Esophagus squamous epithelium (tissue), 5 donors: ENCODE measurements at places on chromosomes 2 and 18.

- no peak for DNase-seq
Measured at GRCh38 chr18:71643822-71644221, 900.3 kb downstream of the CBLN2 start.

DNA sequence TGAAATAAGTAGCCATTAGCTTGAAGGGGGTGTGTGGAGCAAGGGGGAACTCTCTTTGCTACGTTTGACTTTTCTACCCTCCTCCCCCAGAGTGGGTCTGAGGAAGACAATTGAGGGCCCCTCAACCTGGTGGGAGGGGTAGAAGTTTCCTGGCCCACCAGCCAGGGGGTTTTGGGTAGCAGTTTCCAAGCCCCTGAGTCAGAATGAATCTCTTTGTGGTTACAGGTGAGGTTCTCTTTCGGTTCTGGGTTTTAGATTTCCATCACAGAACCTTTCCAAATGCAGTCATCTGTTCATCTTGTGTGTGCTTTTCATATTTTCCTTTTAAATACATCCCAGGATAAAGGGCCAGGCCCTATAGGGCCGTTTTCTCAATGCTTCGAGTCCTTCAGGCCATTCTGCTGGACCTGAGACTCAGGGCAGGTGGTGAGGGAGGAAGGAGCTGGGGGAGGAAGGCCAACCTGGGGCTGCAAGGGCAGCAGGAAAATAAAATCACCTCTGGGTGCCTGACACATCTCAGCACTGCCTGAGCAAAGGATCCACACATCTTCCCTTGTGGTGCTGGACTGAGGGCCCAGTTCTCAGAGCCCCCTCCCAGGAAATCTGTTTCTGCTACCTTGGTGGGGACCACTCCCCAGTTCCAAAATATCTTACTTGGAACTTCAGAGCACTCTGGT, 4.7 kb downstream of the LBH start:
- no peak for DNase-seq

GRCh38 chr2:240561325-240561971, 1.3 kb downstream of the DUSP28 start:
- no peak for DNase-seq

DNA sequence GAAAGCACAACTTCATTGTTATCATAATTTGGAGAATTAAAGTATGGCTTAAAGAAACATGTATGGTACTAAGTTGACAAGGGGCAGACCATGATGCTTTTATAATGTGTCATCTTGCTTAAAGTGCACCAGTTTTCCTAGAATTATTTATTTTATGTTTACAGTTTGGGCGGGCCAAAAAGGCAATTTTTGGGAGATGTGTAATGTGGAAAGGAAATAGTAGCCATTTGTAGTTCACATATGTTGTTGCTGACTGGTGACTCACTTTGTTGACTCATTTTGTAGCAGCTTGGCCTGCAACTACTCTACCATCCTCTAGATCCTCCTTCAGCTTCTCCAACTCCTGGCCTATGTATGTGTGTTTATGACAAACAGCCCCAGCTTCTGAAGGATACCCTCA, 7.7 kb downstream of the ZSCAN30 start:
- DNase-seq, result no peak

- no peak for DNase-seq
Measured at GRCh38 chr2:162385536-162385935, 41.6 kb downstream of the GCA start.

DNA sequence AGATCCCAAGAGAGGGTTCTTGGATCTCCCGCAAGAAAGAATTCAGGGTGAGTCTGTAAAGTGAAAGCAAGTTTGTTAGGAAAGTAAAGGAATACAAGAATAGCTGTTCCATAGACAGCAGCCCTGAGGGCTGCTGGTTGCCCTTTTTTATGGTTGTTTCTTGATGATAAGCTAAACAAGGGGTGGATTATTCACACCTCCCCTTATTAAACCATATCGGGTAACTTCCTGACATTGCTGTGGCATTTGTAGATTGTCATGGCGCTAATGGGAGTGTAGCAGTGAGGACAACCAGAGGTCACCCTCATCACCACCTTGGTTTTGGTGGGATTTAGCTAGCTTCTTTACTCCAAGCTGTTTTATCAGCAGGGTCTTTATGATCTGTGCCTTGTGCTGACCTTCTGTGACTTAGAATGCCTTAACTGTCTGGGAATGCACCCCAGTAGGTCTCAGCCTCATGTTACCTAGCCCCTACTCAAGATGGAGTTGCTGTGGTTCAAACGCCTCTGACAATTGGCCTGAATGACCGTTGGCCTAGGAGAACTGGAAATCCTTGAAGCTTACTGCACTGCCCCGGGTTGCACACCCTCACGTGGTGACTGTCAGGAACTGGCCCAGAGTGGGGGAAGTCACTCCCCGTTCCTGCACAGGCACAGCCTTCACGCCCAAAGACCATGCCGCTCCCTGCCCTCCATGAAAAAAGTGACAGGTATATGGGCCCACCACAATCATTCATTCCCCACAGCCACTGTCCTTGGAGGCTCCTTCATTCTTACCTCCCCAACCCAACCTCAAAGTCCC, 136.9 kb downstream of the SEPTIN10 start:
- no peak for DNase-seq
